ENCODE measurements at places on chromosomes 7 and 10.

DNA sequence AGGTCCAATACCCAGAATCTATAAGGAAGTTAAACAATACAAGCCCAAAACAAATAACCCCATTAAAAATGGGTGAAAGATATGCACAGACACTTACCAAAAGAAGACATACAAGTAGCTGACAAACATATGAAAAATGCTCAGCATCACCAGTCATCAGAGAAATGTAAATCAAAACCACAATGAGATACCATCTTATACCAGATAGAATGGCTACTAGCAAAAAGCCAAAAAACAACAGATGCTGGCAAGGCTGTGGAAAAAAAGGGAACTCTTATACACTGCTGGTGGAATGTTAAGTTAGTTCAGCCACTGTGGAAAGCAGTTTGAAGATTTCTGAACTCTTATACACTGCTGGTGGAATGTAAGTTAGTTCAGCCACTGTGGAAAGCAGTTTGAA, 331.1 kb downstream of the KIF20B start:
- no peak for DNase-seq

DNA sequence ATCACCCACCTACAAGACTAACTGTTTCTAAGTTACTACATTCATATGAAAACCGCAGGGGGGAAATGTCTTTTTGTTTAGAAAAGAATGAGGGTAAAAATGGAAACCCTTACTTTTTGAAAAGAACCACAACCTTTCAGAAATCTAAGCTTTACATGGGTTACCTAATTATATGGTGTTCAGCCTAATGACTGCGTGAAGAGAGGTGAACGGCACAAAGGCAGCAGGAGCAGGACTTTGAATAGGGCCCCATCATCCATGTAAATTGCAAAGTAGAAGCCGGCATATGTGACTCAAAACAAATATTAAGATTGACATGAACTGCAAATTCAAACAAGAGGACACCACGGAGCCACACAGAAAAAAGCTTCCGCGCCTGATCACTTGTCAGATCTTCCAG, 25.1 kb downstream of the NEBL start:
- DNase-seq = no peak

- no peak for DNase-seq
Observed at GRCh38 chr10:58137813-58138212, 129.9 kb downstream of the IPMK start.

GRCh38 chr10:121501796-121502195, 96.4 kb downstream of the FGFR2 start:
- no peak for DNase-seq

- DNase-seq = no peak
Observed at GRCh38 chr7:72465521-72465920, 53.4 kb upstream of the CALN1 start.

DNA sequence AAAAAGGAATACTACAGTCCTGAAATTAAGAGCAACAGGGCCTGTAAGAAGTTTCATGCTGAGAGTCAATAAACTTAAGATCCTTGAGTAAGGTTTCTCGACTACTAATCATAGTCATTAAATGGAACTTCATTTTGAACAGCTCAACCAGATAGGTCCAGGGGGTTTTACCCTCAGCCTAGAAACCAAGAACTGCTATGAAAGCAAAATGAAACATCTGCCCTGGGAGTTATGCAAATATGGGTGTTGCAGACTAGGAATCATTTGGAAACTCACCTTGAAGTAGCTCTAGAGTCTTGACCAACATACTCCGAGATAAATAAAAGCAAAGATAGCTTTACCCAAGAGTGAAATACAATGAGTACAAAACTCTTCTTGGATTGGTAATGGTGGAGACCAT, 128.0 kb downstream of the HGF start:
- no peak for DNase-seq
